ENCODE measurements at places on chromosomes 4 and X.

- DNase-seq: no peak
These were observed 213.4 kb downstream of the TMA16 start for GRCh38 chr4:163707873-163708272.

DNA sequence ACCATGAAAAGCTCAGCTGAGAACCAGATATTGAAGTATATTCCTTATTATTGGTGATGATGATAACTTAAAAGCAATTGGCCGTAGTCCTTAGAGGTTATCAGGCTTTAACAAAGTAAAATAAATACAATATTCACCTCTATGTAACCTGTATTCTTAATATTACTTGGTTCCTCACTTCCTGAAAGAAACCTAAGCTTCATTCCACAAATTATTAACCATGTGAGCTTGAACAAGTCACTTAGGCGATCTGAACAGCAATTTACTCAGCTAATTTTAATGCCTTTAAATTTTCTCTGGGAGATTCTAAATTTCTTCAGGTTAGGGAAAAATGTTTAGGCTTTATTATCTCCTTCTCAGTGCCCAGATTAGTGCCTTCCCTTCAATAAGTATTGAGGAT is 69.2 kb downstream of the CLDN22 start:
- DNase-seq: no peak

DNA sequence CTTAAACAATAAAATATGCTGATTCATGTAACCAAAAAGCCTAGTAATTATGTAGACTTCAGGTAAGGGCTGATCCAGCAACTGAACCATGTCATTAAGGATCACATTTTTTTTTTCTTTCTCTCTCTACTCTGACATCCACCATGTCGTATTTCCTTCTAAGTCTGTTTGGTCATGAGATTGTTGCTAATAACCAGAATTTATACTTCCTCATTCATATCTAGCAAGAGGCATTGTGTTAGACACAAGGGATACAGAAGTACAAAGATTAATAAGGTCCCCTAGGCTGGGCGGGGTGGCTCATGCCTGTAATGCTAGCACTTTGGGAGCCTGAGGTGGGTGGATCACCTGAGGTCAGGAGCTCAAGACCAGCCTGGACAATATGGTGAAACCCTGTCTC is 24.1 kb downstream of the PHEX start:
- DNase-seq: no peak

- no peak for DNase-seq
These were observed 9.1 kb upstream of the METTL14 start for GRCh38 chr4:118676128-118676527.
